Aortic smooth muscle cell (primary cell): ENCODE measurements at places on chromosomes 5 and 9. TPM values are rescaled to one million over a fixed set of nuclear protein-coding genes. Genes with fewer than 3 reads are reported as not detected.

The ROR2 gene
- total RNA-seq: 0.13 and 0.62 TPM in 2 replicates

The FOXD4L3 gene
- 0.13 TPM in 1 of 2 replicates, not detected in the other for total RNA-seq

The DMXL1 gene
- total RNA-seq: 47.8 TPM in 2 replicates

The PTAR1 gene
- 73.3 and 77.1 TPM in 2 replicates for total RNA-seq

The PCDHA3 gene
- total RNA-seq: 0.13 and 0.37 TPM in 2 replicates

The DMRT3 gene
- not detected in 2 replicates for total RNA-seq
